ENCODE measurements at places on chromosomes 1 and 21. TPM values are rescaled to one million over a fixed set of nuclear protein-coding genes. Genes with fewer than 3 reads are reported as not detected.

Gene KCNK2
- total RNA-seq = not detected

- no peak overlapping the region for H3K4me3 ChIP-seq
- H3K36me3 ChIP-seq = peaks cover 25% of the 10 kb centered on the region
- peak; percentile 46 for DNase-seq
- H3K27ac ChIP-seq = peak overlapping the region; percentile 63
These were observed 12.4 kb downstream of the SKI start for GRCh38 chr1:2240270-2241156.

DNA sequence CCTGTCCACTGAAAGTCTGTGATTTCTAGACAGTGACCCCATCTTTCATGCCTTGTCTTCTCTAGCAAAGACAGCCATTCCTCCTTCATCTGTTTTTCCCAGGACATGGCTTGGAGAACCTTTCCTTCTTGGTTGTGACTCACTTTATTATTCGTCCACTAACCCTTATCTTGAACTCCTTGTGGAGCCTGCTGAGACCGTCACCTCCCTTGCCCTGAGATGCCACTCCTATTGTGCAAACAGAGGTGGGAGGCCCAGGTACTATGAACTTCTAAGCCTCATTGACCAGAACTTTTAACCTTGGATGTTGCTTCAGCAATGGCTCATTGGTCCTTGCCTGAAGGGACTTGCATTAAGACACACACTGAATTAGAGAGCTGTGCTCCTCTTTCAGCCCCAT lies 117.5 kb downstream of the FOXD2 start:
- H3K4me1 ChIP-seq = peaks cover 20% of the 10 kb centered on the region
- H3K36me3 ChIP-seq = no peaks in the 10 kb centered on the region
- H3K4me3 ChIP-seq = no peak overlapping the region
- DNase-seq = peak; percentile 52
- no peak overlapping the region for H3K27ac ChIP-seq
- H3K27me3 ChIP-seq = no peaks in the 10 kb centered on the region

DNA sequence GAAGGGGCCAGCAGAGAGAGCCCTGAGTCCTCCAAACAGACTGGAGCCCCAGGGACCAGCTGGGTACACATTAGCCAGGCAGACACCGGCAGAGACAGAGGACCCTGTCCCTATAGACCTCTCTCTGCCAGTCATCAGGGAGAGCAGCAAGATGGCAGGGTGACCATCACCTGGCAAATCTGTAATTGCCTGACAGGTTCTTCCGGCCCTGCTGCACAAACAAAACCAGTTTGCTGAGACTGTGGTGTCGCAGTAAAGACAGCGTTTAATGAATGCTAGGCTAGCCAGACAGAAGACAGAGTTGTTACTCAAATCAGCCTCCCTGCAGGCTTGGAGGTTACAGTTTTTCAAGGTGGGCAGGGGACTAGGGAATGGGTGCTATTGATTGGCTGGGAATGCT lies 618.9 kb downstream of the NPHP4 start:
- peak; percentile 12 for DNase-seq
- H3K27ac ChIP-seq = no peak overlapping the region
- no peaks in the 10 kb centered on the region for H3K27me3 ChIP-seq
- H3K36me3 ChIP-seq = no peaks in the 10 kb centered on the region

- no peak overlapping the region for H3K27ac ChIP-seq
- no peak for DNase-seq
- H3K4me3 ChIP-seq = no peak overlapping the region
- peaks cover 67% of the 10 kb centered on the region for H3K36me3 ChIP-seq
These were observed 13.0 kb downstream of the GOLPH3L start for GRCh38 chr1:150683914-150684313.

Gene HFM1
- 3.2 TPM for total RNA-seq

GRCh38 chr1:181423301-181423918 lies 59.9 kb upstream of the CACNA1E start:
- peak; percentile 85 for DNase-seq
- no peak overlapping the region for H3K4me3 ChIP-seq
- H3K27me3 ChIP-seq = no peaks in the 10 kb centered on the region
- H3K36me3 ChIP-seq = no peaks in the 10 kb centered on the region
- H3K27ac ChIP-seq = no peak overlapping the region

Gene OR2W3
- total RNA-seq = 0.29 TPM

DNA sequence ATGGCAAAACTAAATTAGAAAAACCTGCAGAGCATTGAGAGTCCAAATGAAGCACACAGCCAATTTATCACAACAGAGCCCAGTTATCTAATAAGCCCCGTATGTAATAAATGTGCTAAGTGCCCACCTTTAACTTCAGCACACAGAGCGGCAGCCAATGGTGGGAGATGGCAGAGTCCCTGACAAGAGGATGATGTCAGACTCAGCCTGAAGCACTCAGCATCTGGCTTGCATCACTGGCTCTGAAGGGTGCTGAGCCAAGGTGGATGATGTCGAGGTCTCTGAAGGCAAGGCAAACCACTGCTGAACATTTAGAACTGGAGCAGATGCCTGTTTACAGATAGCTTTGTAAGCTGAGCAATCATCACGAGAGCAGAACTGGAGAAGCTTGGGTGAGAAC lies 118.3 kb downstream of the NUF2 start:
- H3K4me1 ChIP-seq = peaks cover 5% of the 10 kb centered on the region
- H3K36me3 ChIP-seq = no peaks in the 10 kb centered on the region
- no peak overlapping the region for H3K4me3 ChIP-seq

DNA sequence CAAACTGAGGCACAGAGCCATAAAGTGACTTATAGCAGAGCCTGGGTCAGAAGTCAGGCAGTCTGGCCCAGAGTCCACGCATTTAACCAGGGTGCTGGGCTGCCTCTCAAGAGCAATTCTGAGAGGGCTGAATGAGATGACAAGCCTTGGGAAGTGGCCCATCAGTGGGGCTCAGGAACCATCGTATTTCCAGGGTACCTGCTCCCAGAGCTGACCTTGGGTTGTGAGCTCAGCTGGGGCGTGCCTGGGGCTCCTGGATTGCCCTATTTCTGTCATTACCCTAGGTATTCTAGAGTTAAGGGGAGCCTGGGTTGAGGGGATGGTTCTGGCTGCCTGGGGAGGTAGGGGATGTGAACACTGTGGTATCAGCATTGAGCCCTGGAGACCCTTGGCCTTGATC lies 49.4 kb downstream of the LGR6 start:
- no peaks in the 10 kb centered on the region for H3K4me1 ChIP-seq
- no peak overlapping the region for H3K27ac ChIP-seq
- H3K4me3 ChIP-seq = no peak overlapping the region
- peak; percentile 18 for DNase-seq

- H3K4me3 ChIP-seq = no peak overlapping the region
- no peaks in the 10 kb centered on the region for H3K27me3 ChIP-seq
- peaks cover 51% of the 10 kb centered on the region for H3K36me3 ChIP-seq
- H3K27ac ChIP-seq = no peak overlapping the region
These were observed 926 bp upstream of the SH3D21 start for GRCh38 chr1:36304970-36305914.

DNA sequence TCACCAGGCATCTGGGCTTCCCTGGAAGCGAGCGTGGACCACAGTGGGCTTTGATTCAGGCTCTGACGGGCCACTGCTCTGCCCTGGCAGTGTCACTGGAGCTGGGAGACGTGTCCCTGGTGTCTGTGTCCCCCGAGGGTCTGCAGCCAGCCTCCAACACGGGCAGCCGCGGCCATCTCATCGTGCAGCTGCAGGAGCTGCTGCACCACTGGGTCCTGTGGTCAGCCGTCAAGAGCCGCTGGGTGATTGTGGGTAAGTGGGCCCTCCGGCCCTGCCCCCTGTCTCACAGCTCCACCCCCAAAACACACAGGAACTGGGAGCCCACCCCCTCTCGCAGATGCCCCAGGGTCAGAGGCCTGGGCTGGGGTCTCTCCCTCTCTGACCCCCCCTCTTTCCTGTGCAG lies 40.7 kb downstream of the DISP3 start:
- H3K4me3 ChIP-seq = no peak overlapping the region
- DNase-seq = peak; percentile 22
- no peaks in the 10 kb centered on the region for H3K36me3 ChIP-seq

Gene KRTAP10-4
- total RNA-seq = not detected

Gene SLC35F3
- total RNA-seq = 14.8 TPM

GRCh38 chr1:145962157-145963102 lies 1.9 kb downstream of the ANKRD34A start:
- H3K27me3 ChIP-seq = peaks cover 37% of the 10 kb centered on the region
- peak; percentile 63 for DNase-seq
- peak overlapping the region; percentile 87 for H3K4me3 ChIP-seq
- H3K27ac ChIP-seq = no peak overlapping the region

GRCh38 chr1:980602-981395 lies 1.1 kb downstream of the PERM1 start:
- H3K4me1 ChIP-seq = no peaks in the 10 kb centered on the region
- peaks cover 31% of the 10 kb centered on the region for H3K27me3 ChIP-seq
- H3K4me3 ChIP-seq = no peak overlapping the region
- DNase-seq = no peak
- no peak overlapping the region for H3K27ac ChIP-seq
- no peaks in the 10 kb centered on the region for H3K36me3 ChIP-seq

DNA sequence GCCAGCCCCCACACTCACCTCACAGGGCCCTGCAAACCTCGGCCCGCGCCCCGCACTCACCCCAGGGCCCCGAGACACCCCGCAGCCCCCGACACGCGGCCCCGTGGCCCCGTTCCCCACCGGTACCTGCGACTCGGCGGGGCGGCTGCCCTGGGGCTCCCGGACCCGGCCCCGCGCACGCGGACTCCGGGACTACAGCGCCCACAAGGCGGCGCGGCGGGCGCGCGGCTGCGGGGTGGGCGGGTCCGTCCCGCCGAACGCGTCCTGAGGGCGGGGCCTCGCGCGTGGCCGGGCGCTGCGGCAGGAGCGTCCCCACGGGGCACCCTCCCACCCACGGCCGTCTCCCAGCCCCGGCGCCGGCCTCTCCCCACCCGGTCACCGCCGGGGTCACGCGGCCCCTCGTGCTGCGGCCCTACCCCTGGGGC lies at the start of gene SLC19A1:
Gene SLC19A1, minus strand, starts transcription at position 199 of the 425 bp plus-strand sequence. CDS start 4,481 bp downstream, outside the sequence.
- peak within 1 kb of the TSS; percentile 77 for H3K4me3 ChIP-seq
- H3K36me3 ChIP-seq = no peaks in the 10 kb centered on the region
- H3K27ac ChIP-seq = no peak within 1 kb of the TSS
- H3K27me3 ChIP-seq = no peaks in the 10 kb centered on the region

Gene ACTN2
- total RNA-seq = 1.2 TPM

DNA sequence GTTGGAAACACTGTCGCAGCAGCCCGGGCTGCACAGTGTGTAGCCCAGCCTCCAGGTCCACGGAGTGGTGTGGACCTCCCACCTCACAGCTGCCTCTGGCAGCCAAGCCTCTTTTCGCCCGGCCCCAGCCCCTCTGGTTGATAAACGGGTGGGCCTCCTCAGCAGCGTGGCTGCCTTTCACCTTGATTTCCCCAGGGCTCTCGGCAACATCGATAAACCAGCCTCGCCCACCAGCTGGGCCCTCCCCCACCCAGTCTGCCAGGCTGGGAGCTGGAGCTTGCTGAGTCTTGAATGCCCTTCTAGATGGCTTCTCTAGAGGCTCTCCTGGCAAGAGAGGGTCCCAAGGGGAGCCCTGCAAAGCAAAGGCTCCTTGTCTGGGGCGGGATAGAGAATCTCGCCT lies 31.0 kb upstream of the LHX4 start:
- peaks cover 58% of the 10 kb centered on the region for H3K27me3 ChIP-seq
- peaks cover 8% of the 10 kb centered on the region for H3K36me3 ChIP-seq
- no peak overlapping the region for H3K27ac ChIP-seq
- DNase-seq = no peak
- H3K4me3 ChIP-seq = no peak overlapping the region

Gene DENND2D
- 1.1 TPM for total RNA-seq

DNA sequence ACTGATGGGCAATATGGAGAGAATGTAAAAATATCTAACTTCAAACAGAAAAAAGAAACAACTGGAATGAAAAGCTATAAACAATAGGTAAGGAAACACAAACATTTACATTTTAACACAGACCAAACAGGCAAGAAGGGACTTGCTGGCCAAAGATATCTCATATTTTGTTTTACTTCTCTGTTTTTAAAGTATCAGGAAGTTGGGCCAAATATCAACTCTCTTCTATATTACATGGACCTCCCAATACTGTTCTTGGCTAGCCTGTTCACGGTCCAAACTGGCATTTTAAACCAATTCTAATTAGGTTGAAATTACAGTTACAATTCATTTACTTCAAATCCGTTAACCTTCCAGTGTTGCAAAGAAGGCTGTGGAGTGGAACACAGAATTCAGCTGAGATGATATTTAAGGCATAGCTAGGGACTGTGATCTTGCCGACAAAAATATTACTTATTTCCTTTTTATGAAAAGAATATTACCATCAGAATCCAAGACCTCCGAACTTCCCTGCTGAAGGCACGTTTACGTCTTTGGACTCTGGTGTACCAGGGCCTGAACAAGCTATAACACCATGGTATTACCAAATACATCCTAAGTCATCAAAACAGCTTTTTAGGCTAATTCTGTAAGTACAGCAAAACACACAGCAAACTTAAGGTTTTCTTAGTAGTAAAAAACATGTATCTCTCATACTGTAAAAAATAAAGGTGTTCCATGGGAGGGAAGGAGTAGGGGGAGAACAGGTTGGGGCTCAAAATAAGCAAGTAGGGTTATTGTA lies 165.4 kb downstream of the RUNX1 start:
- no peak for DNase-seq
- H3K36me3 ChIP-seq = no peaks in the 10 kb centered on the region
- peaks cover 4% of the 10 kb centered on the region for H3K4me1 ChIP-seq
- H3K27ac ChIP-seq = no peak overlapping the region
- no peak overlapping the region for H3K4me3 ChIP-seq

Gene KCNJ9
- not detected for total RNA-seq

GRCh38 chr1:25664357-25665199 lies 48.0 kb downstream of the MAN1C1 start:
- DNase-seq = no peak
- H3K4me1 ChIP-seq = peaks cover 4% of the 10 kb centered on the region
- H3K36me3 ChIP-seq = no peaks in the 10 kb centered on the region
- no peak overlapping the region for H3K27ac ChIP-seq

DNA sequence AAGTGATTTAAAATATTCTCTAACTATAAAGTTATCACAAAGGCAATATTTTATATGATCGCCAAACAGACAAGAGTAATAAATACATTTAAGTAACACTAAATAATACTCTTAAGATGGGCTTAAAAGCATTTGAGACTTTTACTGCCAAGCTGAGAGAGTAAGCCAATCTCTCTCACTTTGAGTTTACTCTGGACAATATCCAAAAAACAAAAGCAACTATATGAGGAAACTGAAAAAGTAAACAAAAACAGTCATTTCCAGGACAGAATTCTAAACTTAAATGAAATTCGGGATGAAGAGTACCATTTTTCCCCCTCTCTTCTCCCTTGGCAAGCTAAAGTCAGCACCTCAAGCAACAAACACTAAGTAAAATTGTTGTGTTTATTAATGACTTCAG lies 173.2 kb downstream of the COP1 start:
- H3K4me3 ChIP-seq = no peak overlapping the region
- no peaks in the 10 kb centered on the region for H3K27me3 ChIP-seq
- no peak overlapping the region for H3K27ac ChIP-seq
- H3K4me1 ChIP-seq = no peaks in the 10 kb centered on the region
- peaks cover 30% of the 10 kb centered on the region for H3K36me3 ChIP-seq

All from endodermal cell (in vitro differentiated cells).